M059J (cell line): ENCODE measurements at places on chromosomes 6 and 20.

DNA sequence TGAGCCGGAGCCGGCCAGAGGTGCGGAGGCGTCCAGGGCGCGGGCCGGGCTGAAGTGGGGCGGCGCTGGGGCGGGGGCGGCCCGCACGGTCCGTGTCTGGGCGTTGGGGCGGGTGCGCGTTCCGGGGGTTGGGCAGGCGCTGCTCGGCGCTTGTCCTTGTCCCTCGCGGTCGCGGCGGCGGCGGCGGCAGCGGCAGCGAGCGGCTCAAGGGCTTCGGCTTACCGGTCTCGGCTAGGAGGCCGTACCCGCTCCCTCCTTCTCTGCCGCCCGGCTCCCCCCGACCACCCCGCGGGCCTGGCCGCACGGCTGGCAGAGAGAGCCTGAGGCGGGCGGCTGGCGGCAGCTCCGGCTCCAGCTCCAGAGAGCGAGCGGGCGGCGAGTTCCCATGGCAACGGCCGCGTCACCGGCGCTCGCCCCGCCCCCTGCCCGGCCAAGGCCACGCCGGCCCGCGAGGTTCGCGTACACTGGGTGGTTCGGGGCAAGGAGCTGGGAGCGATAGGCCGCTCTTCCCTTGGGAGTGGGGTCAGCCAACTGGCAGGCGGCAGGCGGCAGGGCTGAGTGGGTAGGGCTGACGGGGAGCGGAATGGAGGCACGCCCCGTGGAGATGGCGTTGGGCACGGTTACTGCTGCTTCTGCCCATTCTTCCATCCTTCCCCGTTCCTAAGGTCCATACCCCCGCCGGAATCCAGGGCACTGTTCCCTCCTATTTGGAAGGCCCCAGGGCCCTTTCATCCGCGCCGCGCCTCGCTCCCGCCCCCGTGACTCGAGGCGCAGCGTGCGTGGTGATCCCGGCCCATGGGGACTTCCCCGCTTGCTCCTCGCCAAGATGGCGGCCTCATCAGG, at the start of gene LRRC73:
TSS of gene LRRC73 (minus strand) at position 363 of the 843 bp plus-strand sequence. CDS start 561 bp downstream, outside the sequence.
- DNase-seq: peak; percentile 82

- DNase-seq: no peak
These were observed 47.9 kb downstream of the CD2AP start for GRCh38 chr6:47525330-47526057.

- DNase-seq: no peak
These were observed 2.7 kb downstream of the GUCA1A start for GRCh38 chr6:42175860-42176259.

GRCh38 chr6:36678488-36679042, at the start of gene CDKN1A:
TSS of gene CDKN1A (plus strand) at chr6:36678714. CDS start at chr6:36684102, 5,388 bp downstream.
- DNase-seq: peak; percentile 96

DNA sequence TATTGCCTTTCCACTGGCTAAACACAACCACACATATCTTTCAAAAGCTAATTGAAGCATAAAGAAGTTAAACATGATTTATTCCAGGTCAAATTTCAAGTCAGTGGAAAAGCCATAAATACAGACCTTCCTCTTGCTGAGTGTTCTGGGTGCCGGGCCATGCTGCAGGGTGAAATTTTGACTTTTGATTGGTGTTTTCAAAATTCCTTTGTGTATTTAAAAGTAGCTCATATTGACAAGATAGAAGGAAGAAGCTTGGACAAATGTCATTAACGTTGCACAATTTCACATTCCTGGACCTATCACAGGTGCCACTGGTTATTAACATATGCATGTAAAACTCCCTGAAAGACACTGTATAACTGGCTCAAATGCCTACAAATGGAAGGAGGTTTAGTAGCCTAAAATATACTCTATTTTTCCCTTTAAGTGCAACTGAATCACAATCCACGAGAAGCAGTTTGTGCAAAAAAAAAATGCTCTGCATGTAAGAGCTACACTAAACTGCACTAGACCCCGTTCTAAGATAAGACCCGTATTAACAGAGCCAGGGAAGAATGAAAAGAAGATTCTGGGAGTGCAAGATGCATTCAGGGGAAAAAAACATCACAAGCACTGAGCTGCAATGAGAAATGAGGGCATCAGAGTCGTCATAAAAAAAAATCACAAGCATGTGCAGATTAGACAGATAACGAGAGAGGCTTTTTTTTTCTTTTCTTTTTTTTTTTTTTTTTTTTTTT, 30.4 kb downstream of the ATXN1 start:
- peak; percentile 65 for DNase-seq

GRCh38 chr6:26187981-26188635, 100.9 kb downstream of the HFE start:
- peak; percentile 68 for DNase-seq

- DNase-seq: peak; percentile 87
These were observed 165.8 kb upstream of the SUPT3H start for GRCh38 chr6:45543298-45544235.

DNA sequence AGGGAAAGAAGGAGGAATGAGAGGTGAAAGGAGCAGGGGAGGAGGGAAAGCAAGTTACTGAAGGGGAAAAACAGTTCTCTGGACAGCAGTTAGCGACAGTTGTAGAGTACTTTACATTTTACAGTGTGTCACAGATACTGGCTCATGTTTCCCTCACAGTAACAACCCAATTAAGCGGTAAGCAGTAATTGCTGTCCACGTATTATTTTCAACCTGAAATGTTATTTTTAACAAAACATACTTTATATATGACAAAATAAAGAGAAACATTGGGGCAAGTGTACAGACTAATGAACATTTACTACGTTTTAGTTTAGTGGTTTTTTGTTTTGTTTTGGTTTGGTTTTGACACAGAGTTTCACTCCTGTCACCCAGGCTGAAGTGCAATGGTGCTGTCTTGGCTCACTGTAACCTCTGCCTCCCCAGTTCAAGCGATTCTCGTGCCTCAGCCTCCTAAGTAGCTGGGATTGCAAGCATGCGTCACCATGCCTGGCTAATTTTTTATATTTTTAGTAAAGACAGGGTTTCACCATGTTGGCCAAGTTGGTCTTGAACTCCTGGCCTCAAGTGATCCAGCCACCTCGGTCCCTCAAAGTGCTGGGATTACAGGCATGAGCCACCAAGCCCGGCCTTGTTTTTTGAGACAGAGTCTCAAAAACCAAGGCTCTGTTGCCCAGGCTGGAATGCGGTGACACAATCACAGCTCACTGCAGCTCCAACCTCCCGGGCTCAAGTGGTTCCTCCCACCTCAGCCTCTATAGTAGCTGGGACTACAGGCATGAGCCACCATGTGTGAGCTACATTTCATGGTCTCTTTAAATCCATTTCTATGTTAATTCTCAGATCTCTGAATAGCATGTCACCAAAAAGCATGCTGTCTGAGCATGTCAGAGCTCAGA, 22.6 kb upstream of the BTN3A2 start:
- peak; percentile 82 for DNase-seq

- DNase-seq: no peak
These were observed 32.9 kb downstream of the AHI1 start for GRCh38 chr6:135464634-135465033.

GRCh38 chr6:71345476-71346333, 57.1 kb downstream of the OGFRL1 start:
- DNase-seq: no peak

GRCh38 chr6:168641446-168641845, 200.5 kb downstream of the SMOC2 start:
- peak; percentile 33 for DNase-seq

- peak; percentile 67 for DNase-seq
These were observed 51.7 kb downstream of the CNKSR3 start for GRCh38 chr6:154458565-154459470.

DNA sequence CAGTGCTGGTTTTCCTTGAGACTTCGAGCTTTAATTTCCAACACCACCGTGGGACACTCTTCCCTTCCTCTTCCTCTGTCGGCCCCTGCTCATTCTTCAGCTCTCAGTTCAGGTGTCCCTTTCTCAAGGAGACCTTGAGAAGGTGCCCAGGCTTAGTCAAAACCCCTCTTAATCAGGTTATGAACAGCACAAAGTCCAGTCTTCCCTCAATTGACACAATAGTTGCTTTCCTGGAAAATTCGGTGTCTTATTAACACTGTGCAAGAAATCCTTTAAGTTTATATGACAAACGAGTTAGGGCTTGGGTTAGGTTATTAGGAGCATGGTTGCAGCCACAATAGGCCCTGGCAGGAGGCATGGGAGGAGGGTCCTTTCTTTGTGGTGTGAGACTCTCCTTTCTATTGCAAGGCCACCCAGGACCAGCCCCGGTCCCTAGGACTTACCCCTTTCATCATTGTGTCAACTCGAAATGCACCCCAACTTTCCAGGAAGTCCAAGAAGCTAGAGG, 1.5 kb upstream of the NSFL1C start:
- DNase-seq: no peak

DNA sequence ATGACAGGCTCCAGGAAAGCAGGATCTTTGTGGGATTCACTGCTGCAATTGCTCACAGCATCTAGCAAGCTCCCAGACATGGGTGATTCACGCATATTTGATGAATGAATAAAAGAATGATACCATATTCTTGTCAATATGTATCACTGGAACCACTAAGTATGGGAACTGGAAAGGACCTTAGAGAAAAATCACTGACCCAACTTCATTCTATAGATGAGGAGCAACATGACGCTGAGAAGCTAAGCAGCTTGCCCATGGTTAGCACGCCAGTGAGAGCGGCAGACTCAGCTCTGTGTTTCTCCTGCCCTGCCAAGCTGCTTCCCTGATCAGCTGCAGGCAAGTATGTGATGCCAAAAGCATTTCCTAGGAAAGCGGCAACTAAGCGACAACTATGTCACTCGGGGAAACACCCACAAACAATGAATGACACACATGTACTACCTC, 66.8 kb downstream of the PPP1R3G start:
- peak; percentile 82 for DNase-seq

- no peak for DNase-seq
These were observed 123.7 kb downstream of the MRPL14 start for GRCh38 chr6:44003345-44004061.
